SK-N-SH (cell line): ENCODE measurements at places on chromosomes 7 and 10.

DNA sequence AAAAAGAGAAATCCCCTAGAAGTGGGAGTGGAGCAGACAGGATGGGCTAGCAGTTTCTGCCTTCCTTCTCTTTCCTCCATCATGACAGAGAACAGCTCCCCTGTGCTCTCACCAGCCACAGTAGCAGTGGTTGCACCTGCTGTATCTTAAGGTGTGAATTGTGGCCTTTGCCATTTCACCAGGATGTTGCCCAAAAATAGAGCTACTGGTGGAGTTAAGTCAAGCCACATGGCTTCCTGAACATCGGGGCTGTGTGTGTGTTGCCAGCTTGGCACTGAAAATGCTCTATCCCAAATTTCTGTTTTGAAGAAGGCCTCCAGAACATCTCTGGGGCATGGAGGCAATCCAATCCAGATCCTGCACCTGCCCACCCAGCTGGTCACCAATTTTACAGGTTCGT, 348.7 kb downstream of the EXOC4 start:
- no peaks in the 10 kb centered on the region for H3K36me3 ChIP-seq
- no peak overlapping the region for H3K4me3 ChIP-seq
- DNase-seq, result no peak
- no peaks in the 10 kb centered on the region for H3K27me3 ChIP-seq
- H3K27ac ChIP-seq, result no peak overlapping the region

DNA sequence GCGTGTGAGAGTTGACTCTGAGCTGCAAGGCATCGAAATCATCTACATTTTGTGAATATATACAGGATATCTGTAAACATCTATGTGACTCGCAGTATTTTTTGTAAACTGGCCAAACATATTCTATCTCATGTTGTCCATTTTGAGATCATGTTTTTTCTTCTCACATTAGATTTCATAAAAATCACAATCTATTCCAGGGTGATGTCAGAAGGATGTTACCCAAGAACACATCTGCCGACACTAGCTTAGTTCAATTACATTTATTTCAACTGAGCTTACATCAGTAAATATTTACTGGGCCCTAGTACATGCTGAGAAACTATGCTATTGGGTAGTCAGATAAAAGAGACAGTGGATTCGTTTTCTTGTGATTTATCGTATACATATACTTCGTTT, 2.5 kb upstream of the BUB3 start:
- H3K27ac ChIP-seq, result no peak overlapping the region
- peaks cover 60% of the 10 kb centered on the region for H3K27me3 ChIP-seq
- H3K4me3 ChIP-seq, result no peak overlapping the region
- peaks cover 29% of the 10 kb centered on the region for H3K4me1 ChIP-seq
- no peak for DNase-seq
- H3K36me3 ChIP-seq, result peaks cover 12% of the 10 kb centered on the region

GRCh38 chr10:59319854-59320253, 42.5 kb downstream of the FAM13C start:
- no peak for DNase-seq
- no peaks in the 10 kb centered on the region for H3K4me1 ChIP-seq
- H3K27ac ChIP-seq, result no peak overlapping the region
- no peaks in the 10 kb centered on the region for H3K27me3 ChIP-seq
- H3K4me3 ChIP-seq, result no peak overlapping the region

- no peaks in the 10 kb centered on the region for H3K27me3 ChIP-seq
- H3K27ac ChIP-seq, result no peak overlapping the region
- H3K4me1 ChIP-seq, result no peaks in the 10 kb centered on the region
- DNase-seq, result no peak
- no peak overlapping the region for H3K4me3 ChIP-seq
Measured at GRCh38 chr10:4835494-4835918, 9.5 kb downstream of the AKR1E2 start.

DNA sequence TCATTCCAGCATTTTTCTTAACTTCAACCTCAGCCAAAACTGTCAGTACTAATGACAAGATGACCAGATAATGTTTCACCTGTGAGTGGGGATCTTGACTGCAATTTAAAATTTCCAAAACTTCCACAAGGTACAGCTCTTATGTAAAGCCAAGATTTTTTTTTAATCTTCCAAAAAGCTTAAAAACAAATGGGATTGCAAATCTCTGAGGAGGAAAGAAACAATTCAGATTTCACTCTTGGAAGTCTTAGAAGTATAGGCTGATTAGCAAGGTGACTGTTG, 90.2 kb downstream of the AGMO start:
- no peaks in the 10 kb centered on the region for H3K27me3 ChIP-seq
- no peak overlapping the region for H3K4me3 ChIP-seq
- no peaks in the 10 kb centered on the region for H3K4me1 ChIP-seq
- no peak for DNase-seq

GRCh38 chr10:48577158-48577557, 27.7 kb downstream of the ARHGAP22 start:
- H3K4me3 ChIP-seq, result no peak overlapping the region
- H3K4me1 ChIP-seq, result peaks cover 20% of the 10 kb centered on the region
- H3K27me3 ChIP-seq, result no peaks in the 10 kb centered on the region

GRCh38 chr10:17607603-17608332, 9.4 kb downstream of the HACD1 start:
- H3K36me3 ChIP-seq, result peaks cover 9% of the 10 kb centered on the region
- no peak overlapping the region for H3K27ac ChIP-seq
- H3K27me3 ChIP-seq, result no peaks in the 10 kb centered on the region
- H3K4me3 ChIP-seq, result peak overlapping the region; percentile 50; the same call in 1 of the 2 replicates
- H3K4me1 ChIP-seq, result no peaks in the 10 kb centered on the region

- H3K36me3 ChIP-seq, result peaks cover 4% of the 10 kb centered on the region
- no peak overlapping the region for H3K4me3 ChIP-seq
- DNase-seq, result no peak
- H3K27ac ChIP-seq, result no peak overlapping the region
Measured at GRCh38 chr10:26799342-26799741, 61.4 kb downstream of the ABI1 start.

DNA sequence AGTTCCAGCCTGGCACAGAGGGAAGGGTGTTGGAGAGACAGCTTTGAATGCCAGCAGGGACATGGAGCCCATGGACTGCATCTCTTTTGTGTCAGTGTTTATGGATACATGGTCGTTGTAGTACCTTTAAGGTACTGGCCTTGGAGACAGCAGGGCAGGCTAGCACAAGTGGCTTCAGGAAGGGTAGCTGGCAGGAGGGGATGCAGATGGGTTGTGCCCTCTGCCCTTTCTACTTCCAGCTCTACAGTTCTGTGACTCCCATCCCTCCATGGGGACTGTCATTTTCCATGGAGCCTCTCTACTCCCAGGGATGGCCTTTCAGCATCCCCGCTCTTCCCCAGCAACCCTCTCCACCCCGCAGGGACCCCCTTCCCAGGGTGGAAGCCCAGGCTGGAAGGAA, 25.1 kb downstream of the POLL start:
- H3K36me3 ChIP-seq, result no peaks in the 10 kb centered on the region
- H3K27me3 ChIP-seq, result no peaks in the 10 kb centered on the region; the same call in 1 of the 2 replicates
- peaks cover 49% of the 10 kb centered on the region; the same call in 1 of the 2 replicates for H3K4me1 ChIP-seq
- no peak overlapping the region for H3K4me3 ChIP-seq
- DNase-seq, result no peak
- no peak overlapping the region for H3K27ac ChIP-seq

DNA sequence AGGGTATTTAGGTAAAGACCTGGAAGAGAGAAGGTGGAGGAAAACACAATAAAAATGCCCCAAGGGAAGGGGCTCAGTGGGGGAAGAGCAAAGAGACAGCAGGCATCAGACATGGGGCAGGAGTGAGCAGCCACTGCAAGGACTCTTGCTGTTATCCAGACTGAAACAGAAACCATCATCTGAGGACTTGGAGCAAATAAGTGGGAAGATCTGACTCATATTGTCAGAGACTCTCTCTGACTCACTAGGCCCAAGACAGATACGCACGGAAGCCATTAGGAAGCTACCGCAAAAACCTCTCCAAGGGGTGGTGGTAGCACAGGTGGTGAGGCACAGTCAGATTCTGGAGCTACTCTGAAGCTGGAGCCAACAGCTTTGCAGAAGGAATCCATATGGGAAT, 110.7 kb downstream of the RNF32 start:
- no peaks in the 10 kb centered on the region for H3K4me1 ChIP-seq
- H3K36me3 ChIP-seq, result peaks cover 15% of the 10 kb centered on the region
- H3K27me3 ChIP-seq, result no peaks in the 10 kb centered on the region
- no peak overlapping the region for H3K4me3 ChIP-seq
- H3K27ac ChIP-seq, result peak overlapping the region; percentile 23; the same call in 1 of the 2 replicates
- DNase-seq, result no peak

- no peaks in the 10 kb centered on the region for H3K36me3 ChIP-seq
- peaks cover 93% of the 10 kb centered on the region for H3K27me3 ChIP-seq
- no peak for DNase-seq
Measured at GRCh38 chr7:27124902-27125689, 5.5 kb downstream of the HOXA4 start.

DNA sequence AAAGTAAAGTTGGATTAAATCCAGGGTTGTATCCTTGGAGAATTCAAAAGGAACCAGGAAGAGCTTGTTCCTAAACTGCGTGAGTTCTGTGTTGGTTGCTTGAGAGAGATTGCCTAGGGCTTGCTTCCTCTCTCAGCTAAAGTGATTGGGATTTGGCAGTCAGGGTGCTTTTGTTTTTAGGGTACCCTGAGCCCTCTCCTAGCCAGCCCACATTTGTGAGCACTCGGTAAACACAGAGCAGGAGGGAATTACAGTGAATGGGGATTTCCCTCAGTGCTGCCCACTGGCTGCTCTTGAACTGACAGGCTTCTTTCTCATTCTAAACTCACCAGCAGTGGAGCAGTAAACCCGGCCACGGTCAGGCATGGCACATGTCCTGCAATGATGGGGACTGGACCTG, 146.9 kb downstream of the TPST1 start:
- no peaks in the 10 kb centered on the region for H3K27me3 ChIP-seq
- H3K4me1 ChIP-seq, result peaks cover 24% of the 10 kb centered on the region
- H3K27ac ChIP-seq, result no peak overlapping the region
- peaks cover 3% of the 10 kb centered on the region; the same call in 1 of the 2 replicates for H3K36me3 ChIP-seq
- no peak overlapping the region for H3K4me3 ChIP-seq

DNA sequence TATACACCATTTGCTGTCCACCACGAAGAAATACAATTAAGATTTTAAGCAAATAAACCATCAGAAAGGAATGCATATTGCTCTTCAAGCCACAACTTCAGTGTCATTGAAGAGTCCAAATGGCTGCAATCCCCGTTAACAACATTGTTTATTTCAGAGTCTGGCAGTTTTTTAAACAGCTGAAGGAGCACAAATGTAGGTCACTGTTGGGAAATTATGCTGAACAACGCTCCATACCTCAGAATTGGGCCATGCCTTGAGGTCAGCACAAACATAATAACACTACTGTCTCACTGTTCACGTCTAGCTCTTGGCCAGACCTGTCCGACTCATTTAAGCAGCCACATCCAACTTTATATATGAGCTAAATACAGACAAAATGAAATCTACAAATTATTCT, 453.9 kb upstream of the GHITM start:
- DNase-seq, result no peak
- no peaks in the 10 kb centered on the region for H3K36me3 ChIP-seq
- H3K27me3 ChIP-seq, result no peaks in the 10 kb centered on the region

DNA sequence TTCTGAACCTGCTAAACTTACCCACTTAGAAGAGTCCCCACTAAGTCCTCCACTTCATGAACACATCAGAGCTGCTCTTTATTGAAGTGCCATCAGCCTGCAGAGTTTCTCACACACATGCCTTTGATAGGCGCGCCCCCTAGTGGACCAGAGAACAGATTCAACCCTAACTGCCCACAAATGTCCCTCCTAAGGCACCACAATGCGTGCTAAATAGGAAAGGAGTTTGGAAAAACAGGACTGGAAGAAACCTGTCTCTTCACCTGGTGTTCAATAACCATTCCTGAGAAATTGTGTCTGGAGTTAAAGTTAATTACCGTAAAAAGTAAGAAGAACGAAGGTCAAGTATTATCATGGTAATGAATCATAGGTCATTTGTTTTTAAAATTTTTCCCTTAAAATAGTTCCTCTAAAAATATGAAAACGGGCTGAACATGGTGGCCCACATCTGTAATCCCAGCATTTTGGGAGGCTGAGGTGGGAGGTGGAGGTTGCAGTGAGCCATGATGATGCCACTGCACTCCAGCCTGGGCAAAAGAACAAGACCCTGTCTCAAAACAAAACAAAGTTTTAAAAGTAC, 249.7 kb downstream of the ELMO1 start:
- H3K36me3 ChIP-seq, result no peaks in the 10 kb centered on the region
- H3K4me1 ChIP-seq, result peaks cover 15% of the 10 kb centered on the region
- no peaks in the 10 kb centered on the region for H3K27me3 ChIP-seq
- peak overlapping the region; percentile 36; the same call in 1 of the 2 replicates for H3K4me3 ChIP-seq

- no peak overlapping the region for H3K4me3 ChIP-seq
- no peaks in the 10 kb centered on the region for H3K27me3 ChIP-seq
- no peaks in the 10 kb centered on the region for H3K4me1 ChIP-seq
- H3K27ac ChIP-seq, result no peak overlapping the region
Measured at GRCh38 chr7:148761499-148762278, 63.0 kb downstream of the CUL1 start.

DNA sequence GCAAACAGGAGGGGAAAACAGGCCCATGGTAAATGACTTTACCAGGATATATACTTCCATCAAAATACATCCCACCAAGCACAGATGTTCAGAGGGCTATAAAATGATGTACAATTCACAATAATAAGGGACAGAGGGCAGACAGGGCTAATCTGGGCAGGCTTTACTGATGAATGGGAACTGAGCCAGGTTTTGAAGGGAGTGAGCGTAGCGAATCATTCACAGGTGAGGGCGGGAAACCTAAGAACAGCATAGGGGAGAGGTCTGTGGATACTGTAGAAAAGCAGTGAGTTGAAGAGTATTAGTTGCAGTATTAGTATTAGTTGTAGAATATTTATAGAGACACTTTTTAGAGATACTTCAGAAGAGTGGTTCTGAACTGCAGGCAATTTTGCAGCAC, 180.8 kb downstream of the JAZF1 start:
- no peak overlapping the region for H3K4me3 ChIP-seq
- no peak overlapping the region for H3K27ac ChIP-seq
- no peaks in the 10 kb centered on the region for H3K36me3 ChIP-seq
- H3K4me1 ChIP-seq, result peaks cover 4% of the 10 kb centered on the region
- H3K27me3 ChIP-seq, result no peaks in the 10 kb centered on the region

DNA sequence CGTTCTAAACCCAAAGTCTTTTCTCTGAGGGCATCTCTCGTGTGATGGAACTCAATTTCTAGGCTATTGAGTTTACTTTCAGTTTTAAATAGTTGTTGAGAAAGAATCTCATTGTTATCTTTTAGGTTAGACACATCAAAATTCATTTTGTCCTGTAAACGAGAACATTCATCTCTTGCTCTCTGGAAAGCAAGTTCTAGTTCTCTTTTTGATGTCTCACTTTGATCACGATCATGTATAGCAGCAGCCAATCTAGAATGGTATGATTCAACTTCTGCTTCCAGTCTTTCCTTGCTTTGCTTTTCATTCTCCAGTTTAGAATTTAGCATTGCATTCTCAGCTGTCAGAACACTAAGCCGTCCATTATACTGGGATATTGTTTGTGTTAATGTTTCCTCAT, 65.1 kb downstream of the ANKRD26 start:
- no peak for DNase-seq
- no peaks in the 10 kb centered on the region for H3K4me1 ChIP-seq
- H3K27ac ChIP-seq, result no peak overlapping the region
- H3K4me3 ChIP-seq, result no peak overlapping the region
- no peaks in the 10 kb centered on the region for H3K27me3 ChIP-seq

DNA sequence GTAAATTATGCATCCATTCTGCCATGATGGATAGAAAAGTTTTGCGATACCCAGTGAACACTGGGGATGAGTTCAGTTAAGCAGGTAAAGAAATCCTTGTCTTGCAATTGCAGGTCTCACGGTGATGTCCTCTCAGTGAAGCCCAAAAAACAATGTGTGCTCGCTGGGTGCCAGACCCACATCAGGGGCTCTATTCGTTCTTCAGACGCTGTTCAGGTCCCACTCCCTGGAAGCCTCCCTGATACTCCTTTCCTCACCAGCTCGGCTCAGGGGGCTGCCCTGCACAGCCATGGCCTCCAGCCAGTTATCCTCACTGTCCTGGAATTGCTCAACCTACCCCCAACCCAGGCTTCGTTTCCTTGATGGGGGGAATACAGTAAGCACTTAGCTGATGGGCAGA, 323.5 kb downstream of the ADARB2 start:
- DNase-seq, result no peak
- no peaks in the 10 kb centered on the region for H3K36me3 ChIP-seq
- H3K27ac ChIP-seq, result no peak overlapping the region
- no peak overlapping the region for H3K4me3 ChIP-seq
- H3K4me1 ChIP-seq, result no peaks in the 10 kb centered on the region
